ENCODE measurements at places on chromosomes 11 and 22. TPM values are rescaled to one million over a fixed set of nuclear protein-coding genes. Genes with fewer than 3 reads are reported as not detected.

Gene CLDN5
- not detected for total RNA-seq

Gene DDIAS
- total RNA-seq: 7.8 TPM

Gene OR51Q1
- total RNA-seq: not detected

Gene NEFH
- total RNA-seq: 0.69 TPM

Gene CYP2R1
- total RNA-seq: 14.9 TPM

Gene DKK3
- total RNA-seq: 66.3 TPM

Gene MOV10L1
- total RNA-seq: 0.22 TPM

Gene FOLH1
- not detected for total RNA-seq

Gene PKNOX2
- 39.9 TPM for total RNA-seq

Gene LRRC74B
- 0.40 TPM for total RNA-seq

Gene OR5B21
- total RNA-seq: not detected

Gene KRTAP5-11
- total RNA-seq: not detected
